Activated CD4-positive, CD25-positive, alpha-beta regulatory T cell treated with anti-CD3 and anti-CD28 coated beads, Interleukin-2, amount 50 U/mL, for 72 hours (primary cell): ENCODE measurements at places on chromosomes 7 and 10.

- DNase-seq = no peak
These were observed 24.5 kb downstream of the CNPY1 start for GRCh38 chr7:155521743-155522398.

GRCh38 chr7:114957444-114957843 is 35.5 kb downstream of the MDFIC start:
- no peak for DNase-seq

DNA sequence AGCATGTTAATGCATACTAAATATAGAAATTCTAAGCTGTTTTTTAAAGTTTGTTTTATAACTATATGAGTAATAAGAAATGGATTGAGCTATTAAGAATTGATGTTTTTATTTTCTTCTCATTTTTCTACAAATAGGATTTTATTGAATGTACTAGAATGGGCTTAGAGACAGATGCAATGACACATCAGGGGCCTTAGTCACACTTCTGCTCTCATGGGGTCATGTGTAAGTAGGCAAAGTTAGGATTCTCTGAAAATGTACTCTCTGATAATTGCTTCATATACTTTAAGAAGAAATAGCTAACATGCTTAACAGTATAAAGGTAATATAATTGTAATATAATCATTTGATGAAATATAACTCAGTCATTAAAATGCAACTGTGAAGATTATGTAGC is 154.6 kb downstream of the ZNF438 start:
- no peak for DNase-seq

- DNase-seq = no peak
These were observed 22.0 kb downstream of the KLF6 start for GRCh38 chr10:3763035-3763456.

DNA sequence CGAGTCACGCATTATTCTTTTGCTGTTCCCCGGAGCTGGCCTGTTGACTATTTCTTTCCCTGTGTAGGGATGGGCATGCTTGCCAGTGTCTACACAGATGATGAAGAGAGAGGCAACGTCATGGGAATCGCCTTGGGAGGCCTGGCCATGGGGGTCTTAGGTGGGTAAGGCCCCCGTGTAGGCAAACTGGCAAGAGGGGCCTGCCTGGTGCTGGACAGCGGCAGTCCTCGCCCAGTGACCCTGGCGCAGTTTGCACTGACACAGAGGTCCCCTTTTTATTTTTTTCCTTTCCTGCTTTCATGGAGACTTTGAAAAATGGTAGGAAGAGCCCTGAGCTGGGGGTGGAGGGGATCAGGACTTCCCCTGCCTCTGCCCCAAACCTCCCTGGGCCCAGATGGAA is 13.4 kb downstream of the SLC18A2 start:
- no peak for DNase-seq

DNA sequence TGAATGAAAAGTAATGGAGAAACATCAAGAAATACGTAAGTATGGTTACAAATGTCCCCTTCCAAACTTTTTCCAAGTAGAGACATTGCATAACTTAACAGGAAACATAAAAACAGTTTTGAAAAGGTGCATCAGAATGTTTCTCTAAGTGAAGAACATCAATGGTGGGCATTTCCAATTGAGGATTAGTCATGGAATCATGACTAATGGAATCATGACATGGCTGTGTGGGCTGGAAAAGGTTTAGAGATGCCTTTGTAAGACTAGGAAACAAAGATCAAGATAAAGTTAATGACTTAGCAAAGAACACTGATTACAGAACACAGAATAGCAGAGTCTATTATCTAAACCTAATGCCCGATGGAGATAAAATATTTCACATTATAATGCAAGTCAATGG is 272.0 kb downstream of the HPSE2 start:
- DNase-seq = no peak
